ENCODE measurements at places on chromosomes 1 and 21. TPM values are rescaled to one million over a fixed set of nuclear protein-coding genes. Genes with fewer than 3 reads are reported as not detected.

- no peak for ATAC-seq
Observed at GRCh38 chr1:2633936-2634491, 1.2 kb upstream of the MMEL1 start.

DNA sequence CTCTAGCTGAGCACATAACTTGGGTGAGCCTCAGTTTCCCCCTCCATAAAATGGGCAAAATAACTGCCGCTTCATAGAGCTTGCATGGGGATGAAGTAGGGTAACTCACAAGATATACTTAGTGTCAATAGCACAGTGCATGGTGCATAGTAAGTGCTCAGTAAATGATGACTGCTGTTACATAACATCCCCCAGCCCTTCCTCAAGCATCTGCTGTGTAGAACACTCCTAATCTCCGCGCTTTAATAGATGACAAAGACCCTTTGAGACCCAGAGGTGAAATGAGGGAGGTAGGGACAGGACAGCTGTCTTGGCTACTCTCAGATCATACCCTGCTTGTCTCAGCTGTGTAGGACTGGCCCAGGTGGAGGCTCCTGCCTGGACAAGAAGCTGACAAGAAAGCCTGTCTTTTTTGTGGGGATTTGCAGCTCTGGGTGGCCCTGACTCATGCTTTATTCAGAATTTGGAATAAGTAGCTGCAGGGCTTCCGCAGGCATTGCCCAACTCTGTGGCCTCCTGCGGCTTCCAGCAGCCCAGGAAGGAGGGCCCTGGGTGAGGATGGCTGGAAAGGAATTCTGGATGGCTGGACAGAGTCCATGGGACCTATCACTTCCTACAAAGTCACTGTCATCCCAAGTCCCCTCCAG, 20.7 kb upstream of the PADI4 start:
- no peak for ATAC-seq

DNA sequence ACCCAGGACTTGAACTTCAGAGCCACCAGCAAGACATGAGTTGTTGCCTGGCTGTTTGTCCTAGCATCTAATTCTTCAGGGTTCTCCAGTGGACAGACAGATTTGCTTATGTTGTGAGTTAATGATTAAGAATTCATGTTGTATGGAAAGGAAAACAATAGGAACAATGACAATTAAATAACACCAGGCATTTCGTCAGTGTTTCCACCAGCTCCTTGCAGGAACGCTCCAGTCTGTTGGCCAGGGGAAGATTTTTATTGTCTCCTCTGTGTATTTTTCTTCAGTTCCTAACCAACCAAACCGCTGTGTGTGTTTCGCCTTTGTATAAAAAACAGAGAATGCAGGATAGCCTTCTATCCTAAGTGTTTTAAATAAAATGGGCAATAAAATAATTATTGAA, 64.4 kb upstream of the PTGFR start:
- no peak for ATAC-seq

DNA sequence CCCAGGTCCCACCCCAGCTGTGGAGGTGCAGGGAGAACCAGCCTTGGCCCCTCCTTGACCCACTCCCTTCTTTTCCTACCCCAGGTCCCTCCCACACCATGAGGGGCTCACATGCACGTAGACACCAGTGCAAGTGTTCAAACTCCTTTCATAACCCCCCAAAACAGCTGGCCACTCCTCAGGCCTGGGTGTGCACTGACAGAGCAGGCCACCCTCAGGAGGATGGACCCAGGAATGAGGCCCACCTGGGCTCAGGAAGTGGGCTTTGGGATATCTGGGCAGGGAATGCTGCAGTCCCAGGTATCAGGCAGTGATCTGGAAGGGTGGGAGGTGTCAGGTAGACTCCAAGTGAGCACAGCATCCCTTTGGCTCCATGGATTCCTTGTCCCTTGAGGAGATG, 723.8 kb downstream of the MATN1 start:
- ATAC-seq: no peak

DNA sequence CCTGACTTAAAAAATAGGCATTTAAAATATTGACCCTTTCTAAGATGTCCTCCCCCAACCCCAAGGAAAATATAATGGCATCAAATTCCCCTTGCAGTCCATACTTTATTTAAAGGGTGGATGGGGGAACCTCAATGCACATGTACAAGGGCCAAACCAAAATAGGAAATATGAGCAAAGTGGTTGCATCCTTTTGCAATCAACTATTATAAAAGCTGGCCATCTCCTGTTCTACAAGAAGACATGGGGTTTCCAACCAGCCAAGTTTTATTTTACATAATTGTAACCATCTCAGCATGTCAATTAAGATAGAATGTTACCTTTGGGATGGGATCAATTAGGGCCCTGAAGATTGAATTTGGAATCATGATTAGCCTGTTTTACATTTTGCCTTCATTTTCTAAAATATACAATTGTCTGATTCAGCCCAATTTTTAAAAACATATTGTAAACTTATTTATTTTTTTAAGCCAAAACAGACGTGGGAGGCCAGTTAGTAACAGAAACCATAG, 146.7 kb upstream of the NFIA start:
- no peak for ATAC-seq

DNA sequence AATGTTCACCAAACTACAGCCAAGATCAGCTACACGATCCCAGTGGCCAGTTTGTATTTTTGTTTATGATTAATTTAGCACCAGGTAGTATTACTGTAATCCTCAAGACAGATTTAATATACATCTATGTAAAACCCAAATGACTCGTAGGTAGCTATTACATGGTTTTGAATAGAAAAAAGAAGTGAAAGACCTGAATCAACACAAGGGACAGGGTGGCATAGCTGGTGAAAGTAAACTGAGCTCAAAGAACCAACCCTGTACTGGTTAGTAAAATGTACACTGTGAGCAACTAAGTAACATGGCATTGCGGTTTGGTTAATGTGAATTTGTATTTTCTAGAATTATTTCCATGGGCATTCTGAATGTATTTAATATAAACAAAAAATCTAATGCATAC, 8.8 kb downstream of the GPATCH2 start:
- ATAC-seq: no peak

- ATAC-seq: no peak
Observed at GRCh38 chr1:169624122-169624521, 5.8 kb downstream of the SELP start.

The DISC1 gene
- total RNA-seq: 4.5 TPM

The JUN gene
- 77.6 TPM for total RNA-seq

The UQCRHL gene
- total RNA-seq: 3.0 TPM

The CASQ1 gene
- 0.18 TPM for total RNA-seq
